ENCODE measurements at places on chromosomes 16 and 17.

DNA sequence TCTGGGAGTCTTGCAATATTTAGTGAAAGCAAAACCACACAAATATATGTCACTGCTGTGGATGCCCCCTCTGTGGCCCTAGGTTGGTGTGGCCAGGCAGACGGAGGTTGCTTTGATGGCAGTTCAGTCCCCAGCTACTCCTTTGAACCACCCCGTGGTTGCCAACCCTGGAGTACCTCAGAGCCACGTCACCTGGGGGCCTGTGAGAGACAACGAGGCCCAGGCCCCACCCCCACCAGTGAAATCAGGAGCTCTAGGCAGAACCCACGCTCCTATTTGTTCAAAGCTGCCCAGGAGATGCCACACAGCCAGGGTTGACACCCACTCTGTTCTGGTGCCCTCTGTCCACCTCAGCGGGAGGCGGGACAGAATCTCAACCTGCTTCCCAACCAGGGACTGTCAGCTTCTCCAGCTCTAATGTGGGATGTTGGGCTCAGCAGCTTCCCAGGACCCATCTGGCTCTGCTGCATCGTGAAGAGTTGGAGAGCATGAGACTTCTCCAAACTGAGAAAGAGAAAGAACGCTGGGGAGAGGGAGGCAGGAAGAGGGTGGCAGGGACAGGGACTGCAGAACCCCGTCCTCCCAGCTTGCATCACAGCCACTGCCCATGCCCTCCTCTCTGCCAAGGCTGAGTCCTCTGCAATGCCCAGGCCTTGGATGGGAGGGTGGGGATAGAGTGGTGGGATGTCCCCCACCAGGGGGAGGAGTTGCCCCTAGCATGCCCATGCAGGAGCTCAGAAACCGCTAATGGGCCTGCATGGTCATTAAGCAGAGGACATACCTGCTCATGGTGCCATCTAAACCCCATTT, 81.8 kb downstream of the C16orf78 start:
- DNase-seq, result no peak

DNA sequence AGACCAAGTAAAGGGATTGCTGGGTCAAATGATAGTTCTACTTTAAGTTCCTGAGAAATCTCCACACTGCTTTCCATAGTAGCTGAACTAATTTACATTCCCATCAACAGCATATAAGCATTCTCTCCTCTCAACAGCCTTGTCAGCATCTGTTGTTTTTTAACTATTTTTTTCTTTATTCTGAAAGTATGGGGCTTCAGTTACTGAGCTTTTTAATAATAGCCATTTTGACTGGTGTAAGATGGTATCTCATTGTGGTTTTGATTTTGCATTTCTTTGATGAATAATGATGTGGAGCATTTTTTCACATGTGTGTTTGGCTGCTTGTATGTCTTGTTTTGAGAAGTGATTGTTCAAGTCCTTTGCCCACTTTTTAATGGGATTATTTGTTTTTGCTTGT, 2.5 kb downstream of the KRTAP2-2 start:
- DNase-seq, result no peak

GRCh38 chr17:71741836-71742235, 379.0 kb upstream of the SOX9 start:
- DNase-seq, result no peak

DNA sequence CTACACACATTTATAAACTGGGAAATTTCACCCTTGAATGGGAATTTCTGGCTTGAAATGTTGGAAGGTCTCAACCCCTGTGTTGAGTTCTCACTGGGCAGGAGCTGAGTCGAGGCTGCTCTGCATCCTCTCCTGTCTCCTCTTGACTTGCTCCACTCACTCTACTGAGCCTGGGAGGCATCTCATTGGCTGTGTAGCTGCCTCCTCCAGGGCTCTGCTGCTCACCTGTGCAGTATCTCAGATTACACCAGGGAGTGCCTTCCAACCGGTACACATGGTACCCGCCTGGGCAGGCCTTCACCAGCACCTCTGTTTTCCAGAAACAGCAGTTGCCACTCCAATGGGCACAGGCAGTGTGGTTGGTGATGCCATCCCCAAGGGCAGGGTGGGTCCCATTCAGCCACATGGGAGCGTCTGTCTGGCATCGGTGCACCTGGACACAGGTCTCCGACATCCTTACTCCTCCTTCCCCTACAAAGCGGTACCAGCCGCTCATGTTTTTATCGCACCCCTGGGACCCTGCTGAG, 3.7 kb downstream of the GP2 start:
- no peak for DNase-seq

- no peak for DNase-seq
These were observed 50.8 kb upstream of the MYH10 start for GRCh38 chr17:8681170-8681949.

GRCh38 chr17:27596566-27597187, 34.3 kb upstream of the LGALS9 start:
- no peak for DNase-seq

- DNase-seq, result peak; percentile 6
These were observed 149.2 kb downstream of the MAF start for GRCh38 chr16:79451196-79451816.

GRCh38 chr16:22126037-22126558, 33.8 kb downstream of the VWA3A start:
- no peak for DNase-seq

DNA sequence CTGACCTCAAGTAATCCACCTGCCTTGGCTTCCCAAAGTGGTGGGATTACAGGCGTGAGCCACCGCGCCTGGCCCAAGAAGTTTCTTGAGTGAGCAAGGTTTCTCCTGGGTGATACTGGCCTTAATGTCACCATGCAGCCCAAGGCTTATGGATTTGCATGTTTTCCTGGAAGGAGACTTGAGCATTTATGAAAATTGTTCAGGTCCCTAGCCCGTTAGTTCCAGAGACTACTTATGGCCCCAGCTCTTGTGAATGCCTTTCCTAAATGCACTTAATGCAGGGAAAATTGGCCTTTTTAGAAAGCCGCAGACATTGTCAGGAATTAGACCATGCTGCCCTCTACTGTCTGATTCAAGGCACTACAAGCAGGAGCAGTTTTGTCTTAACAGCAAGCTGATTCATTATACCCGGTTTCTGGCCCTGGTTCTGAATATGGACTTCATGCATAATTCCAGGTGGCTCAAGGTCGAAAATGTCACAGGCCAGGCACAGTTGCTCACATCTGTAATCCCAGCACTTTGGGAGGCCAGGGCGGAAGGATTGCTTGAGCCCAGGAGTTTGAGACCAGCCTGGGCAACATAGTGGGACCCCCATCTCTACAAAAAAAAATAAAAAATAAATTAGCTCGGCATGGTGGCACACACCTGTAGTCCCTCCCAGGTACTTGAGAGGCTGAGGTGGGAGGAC, 91.3 kb downstream of the SNX29 start:
- DNase-seq, result peak; percentile 78

DNA sequence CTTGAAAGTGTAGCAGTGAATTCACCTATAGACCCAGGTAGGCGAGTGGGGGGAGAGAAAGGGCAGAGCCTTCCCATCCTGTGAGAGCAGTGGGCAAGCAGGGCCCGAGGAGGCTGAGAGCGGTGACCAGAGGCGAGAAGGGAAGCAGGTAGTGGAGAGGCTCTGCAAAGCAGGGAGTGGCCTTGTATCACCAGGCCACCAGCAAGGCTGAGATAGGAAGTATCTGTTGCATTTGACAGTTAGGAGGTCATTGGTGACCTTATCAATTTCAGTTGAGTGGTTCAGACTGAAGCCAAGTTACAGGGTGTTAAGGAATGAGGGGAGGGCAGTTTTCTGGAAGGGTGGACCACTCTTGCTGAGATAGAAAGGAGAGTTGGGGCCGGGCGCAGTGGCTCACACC, 10.7 kb upstream of the HSD3B7 start:
- no peak for DNase-seq

- DNase-seq, result peak; percentile 69
These were observed 19.1 kb downstream of the OSBPL7 start for GRCh38 chr17:47802341-47803022.

DNA sequence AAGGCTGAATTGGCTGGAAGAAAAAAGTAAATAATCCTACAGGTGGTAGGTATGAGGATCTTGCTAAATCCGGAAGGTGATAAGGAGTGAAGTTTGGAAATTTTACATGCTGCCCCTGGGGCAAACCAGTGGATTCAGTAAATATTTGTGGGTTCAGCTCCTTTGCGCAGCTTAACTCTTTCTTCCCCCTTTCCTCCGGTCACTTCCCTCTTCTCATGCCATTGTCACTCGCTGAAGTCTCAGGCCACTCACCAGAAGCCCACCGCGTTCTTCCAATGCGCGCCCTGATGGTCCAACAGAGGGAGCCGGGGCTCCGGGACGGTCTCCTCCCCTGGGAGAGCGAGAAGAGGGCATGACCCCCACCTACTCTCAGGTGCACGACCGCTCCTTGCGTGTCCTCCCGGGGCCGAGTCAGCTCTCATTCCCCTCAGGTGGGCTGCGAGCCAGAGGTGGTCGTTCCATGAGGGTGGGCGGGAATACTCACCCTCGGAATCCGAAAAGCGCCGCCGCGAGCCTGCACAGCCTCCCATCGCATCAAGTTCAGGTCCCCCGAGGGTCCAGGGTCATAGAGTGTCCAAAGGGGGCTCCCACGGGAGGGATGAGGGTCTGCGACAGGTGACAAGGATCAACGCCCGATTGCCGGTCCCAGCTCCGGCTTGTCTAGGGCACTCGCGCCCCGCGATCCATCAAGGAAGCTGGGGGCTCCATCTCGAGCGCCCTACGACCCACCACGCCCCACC, 474 bp downstream of the CLN3 start:
- DNase-seq, result no peak

DNA sequence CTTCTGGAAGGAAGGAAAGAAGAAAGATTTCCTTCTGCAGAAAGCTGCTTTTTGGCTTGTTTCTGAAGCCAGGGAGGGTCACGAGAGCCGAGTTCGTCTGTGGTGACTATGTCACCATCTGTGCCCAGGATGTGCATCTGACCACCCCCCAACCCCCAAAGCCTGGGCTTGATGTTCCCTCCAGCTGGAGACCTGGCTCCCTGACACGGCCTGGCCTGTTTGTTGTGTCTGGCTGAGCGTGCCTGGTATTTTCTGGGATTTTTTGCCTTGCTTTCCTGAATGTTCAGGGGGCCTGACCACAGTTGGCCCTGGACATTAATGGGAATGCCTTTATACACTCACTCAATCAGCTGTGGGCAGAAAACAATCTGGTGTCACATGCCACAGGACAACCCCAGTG, 38.9 kb downstream of the LGALS9 start:
- no peak for DNase-seq

- no peak for DNase-seq
These were observed 791 bp upstream of the ZNF629 start for GRCh38 chr16:30787613-30788378.

GRCh38 chr17:47615766-47616424, 33.8 kb upstream of the KPNB1 start:
- DNase-seq, result peak; percentile 68

GRCh38 chr17:4229627-4230541, 33.9 kb downstream of the ANKFY1 start:
- no peak for DNase-seq

DNA sequence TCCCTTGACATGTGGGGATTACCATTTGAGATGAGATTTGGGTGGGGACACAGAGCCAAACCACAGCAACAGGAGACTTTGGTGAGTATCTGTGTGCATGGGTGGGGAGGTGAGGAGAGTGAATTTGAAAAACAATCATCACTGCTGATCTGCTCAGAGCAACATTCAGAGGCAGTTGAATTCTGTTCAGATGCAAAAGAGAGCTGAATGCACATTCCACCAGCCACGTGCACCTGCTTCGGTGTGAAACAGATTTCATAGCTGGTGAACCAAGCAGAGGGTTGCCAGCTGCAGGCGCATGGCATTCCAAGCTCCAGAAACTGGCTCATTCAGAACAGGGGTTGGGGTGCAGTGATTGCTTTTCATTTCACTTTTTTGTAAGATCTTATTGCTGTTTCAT, 233.1 kb upstream of the FOXF1 start:
- no peak for DNase-seq

DNA sequence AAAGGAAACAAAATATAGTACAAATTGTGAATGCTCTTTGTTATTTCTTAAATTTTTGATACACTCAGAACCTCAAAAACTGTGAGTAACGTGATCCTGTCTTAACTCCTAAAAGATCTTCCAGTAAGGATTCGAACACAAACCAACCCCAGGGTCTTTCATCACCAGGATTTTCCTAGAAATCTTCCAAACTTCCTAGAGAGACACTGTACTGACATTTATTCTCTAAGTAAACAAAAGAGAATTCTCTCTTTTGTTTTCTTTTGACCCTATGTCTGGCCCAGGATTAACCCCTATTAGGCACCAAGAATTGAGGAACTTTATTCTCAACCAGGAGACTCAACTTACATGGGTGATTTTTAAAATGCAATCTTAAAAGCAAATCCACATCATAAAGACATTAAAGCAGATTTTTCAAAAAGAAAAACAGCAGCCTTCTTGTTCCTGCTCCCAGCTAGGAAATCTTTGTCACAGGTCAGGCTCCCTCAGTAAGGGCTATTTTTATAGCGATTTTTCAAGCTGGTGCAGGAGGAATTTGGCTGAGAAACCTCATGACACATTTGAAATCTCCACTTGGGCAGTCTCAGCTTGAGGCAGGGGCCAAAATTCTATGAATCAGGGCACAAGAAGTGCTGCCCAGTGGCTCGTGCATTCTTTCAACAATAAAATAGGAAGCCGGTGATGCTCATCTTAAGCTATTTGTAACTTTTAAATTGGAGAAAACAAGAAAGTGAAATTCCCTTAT, 6.2 kb upstream of the SMG1 start:
- DNase-seq, result no peak

GRCh38 chr16:54268766-54269165, 17.8 kb downstream of the IRX3 start:
- DNase-seq, result no peak

GRCh38 chr17:45768000-45768399, 16.1 kb upstream of the CRHR1 start:
- DNase-seq, result no peak

DNA sequence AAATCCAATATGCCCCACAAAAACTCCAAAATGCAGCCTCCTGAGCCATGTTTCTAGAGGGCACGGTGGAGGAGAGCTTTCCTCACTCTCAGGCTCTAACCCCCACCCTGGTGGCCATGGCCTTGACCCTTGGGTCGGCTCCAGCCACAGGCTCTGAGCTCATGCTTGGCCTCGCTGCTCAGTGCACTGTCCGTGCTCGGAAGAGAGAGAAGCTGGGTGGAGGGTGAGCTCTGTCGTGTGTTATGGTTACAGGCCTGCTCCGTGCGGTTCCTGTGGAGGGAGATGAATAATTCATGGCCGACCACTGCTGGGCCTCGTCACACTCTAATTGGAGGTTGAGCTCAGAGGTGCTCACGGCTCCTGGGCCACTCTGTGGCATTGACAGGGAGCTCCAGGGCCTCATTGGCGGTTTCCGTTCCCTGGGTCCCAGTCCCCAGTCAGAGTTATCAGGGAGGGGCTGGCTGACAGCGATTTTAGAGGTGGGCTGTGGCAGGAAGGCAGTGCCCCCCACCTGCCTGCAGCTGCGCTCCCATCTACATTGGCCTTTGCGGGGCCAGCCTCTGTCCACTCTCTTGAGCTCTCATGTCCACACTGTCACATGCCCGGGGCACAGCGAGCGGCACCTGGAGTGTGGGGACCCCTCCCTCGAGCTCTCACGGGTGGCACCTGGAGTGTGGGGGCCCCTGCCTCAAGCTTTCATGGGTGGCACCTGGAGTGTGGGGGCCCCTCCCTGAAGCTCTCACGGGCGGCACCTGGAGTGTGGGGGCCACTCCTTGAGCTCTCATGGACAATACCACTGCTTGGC, 24.9 kb downstream of the ACSF3 start:
- no peak for DNase-seq

GRCh38 chr17:73589363-73589980, 54.8 kb downstream of the SDK2 start:
- no peak for DNase-seq

Measured in CD4-positive, alpha-beta T cell treated with Interferon alpha-2 for 1 hour (primary cell).